GM23248 (cell line): ENCODE measurements at places on chromosomes 13 and 19. TPM values are rescaled to one million over a fixed set of nuclear protein-coding genes. Genes with fewer than 3 reads are reported as not detected.

GRCh38 chr13:50766013-50766412 is 77.5 kb downstream of the DLEU7 start:
- H3K27me3 ChIP-seq, result no peaks in the 10 kb centered on the region
- H3K4me1 ChIP-seq, result no peaks in the 10 kb centered on the region
- H3K27ac ChIP-seq, result no peak overlapping the region
- no peaks in the 10 kb centered on the region for H3K36me3 ChIP-seq
- DNase-seq, result peak; percentile 30
- no peak overlapping the region for H3K4me3 ChIP-seq

- no peaks in the 10 kb centered on the region for H3K27me3 ChIP-seq
- no peak overlapping the region for H3K27ac ChIP-seq
- no peak for DNase-seq
- H3K36me3 ChIP-seq, result no peaks in the 10 kb centered on the region
- H3K4me3 ChIP-seq, result no peak overlapping the region
These were observed 128.2 kb downstream of the PCDH9 start for GRCh38 chr13:67101730-67102467.

DNA sequence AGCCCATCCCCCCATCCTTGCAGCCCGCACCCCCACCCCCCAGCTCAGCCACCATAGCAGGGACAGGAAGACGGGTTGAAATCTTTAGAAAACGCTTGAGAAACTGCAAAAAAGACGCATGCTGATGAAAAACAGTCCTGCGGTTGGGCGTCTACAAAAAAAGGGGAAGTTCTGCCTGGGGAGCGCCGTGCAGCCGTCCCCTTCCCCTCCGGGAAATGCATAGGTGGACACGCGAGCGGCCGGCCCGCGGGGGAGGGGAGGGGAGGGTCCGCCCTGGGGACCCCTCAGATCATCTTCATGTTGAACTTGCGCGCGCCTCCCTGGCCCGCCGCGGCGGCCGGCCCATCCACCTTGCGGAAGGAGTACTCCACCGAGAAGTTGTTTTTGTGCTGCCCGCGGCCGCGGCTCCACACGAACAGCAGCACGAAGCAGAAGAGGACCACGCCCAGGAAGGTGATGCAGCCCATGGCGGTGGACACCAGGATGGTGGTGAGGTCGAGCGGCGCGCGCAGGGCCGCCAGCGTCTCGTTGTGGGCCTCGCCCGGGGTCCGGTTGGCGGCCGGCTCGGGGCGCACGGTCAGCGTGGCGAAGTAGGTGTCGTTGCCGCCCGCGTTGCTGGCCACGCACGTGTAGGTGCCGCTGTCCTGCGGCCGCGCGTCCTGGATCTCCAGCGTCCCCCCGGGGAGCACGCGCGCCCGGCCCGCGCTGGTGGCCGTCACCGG is 7.9 kb upstream of the PEAK3 start:
- DNase-seq, result peak; percentile 66
- peaks cover 9% of the 10 kb centered on the region; the same call in 1 of the 2 replicates for H3K4me1 ChIP-seq

- no peaks in the 10 kb centered on the region for H3K4me1 ChIP-seq
- no peak within 1 kb of the TSS for H3K27ac ChIP-seq
- H3K36me3 ChIP-seq, result no peaks in the 10 kb centered on the region
These were observed at the start of gene GJB6 for GRCh38 chr13:20231839-20232555. TSS of gene GJB6 (minus strand) at chr13:20232319. CDS start at chr13:20223480, 8,839 bp downstream.

Gene TINCR
- 0.19 TPM in 1 of 2 replicates, not detected in the other for polyA plus RNA-seq

GRCh38 chr13:41492432-41493260 is 35.3 kb downstream of the RGCC start:
- no peaks in the 10 kb centered on the region for H3K36me3 ChIP-seq
- H3K27me3 ChIP-seq, result no peaks in the 10 kb centered on the region
- H3K4me1 ChIP-seq, result peaks cover 5% of the 10 kb centered on the region
- no peak for DNase-seq

DNA sequence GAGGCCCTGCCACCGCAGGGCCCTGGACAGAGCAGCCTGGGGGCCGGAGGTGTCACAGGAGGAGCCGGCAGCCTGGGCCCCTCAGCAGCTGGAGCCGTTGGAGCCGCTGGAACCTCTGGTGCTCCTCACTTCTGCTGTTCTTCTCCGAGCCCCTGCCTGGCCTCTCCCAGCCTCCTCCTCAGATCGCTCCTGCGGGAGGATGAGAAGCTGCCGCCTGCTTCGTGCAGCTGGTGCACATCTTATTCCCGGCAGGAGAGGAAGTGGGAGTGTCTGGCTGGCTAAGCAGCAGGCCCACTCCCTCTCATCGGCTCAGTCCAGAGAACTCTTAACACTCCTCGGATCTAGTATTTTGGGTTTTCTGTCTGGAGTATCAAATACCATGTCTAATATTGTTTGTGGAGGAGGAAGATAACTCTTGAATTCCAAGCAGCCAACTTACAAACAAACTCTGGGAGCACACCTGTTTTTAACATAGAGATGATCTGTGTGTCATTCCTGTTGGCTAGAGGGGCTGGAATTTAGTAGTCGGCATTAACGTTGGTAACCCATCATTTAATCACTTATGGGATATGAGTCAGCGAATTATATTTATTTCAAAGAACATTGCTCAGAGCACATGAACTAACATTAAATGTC is 37.1 kb upstream of the RNF113B start:
- H3K4me1 ChIP-seq, result peaks cover 41% of the 10 kb centered on the region
- H3K27ac ChIP-seq, result peak overlapping the region; percentile 90
- H3K4me3 ChIP-seq, result peak overlapping the region; percentile 17; the same call in 1 of the 2 replicates
- H3K27me3 ChIP-seq, result no peaks in the 10 kb centered on the region
- H3K36me3 ChIP-seq, result 0 out of 2 replicates have a peak, but pooled peaks cover 7% of the 10 kb centered on the region

DNA sequence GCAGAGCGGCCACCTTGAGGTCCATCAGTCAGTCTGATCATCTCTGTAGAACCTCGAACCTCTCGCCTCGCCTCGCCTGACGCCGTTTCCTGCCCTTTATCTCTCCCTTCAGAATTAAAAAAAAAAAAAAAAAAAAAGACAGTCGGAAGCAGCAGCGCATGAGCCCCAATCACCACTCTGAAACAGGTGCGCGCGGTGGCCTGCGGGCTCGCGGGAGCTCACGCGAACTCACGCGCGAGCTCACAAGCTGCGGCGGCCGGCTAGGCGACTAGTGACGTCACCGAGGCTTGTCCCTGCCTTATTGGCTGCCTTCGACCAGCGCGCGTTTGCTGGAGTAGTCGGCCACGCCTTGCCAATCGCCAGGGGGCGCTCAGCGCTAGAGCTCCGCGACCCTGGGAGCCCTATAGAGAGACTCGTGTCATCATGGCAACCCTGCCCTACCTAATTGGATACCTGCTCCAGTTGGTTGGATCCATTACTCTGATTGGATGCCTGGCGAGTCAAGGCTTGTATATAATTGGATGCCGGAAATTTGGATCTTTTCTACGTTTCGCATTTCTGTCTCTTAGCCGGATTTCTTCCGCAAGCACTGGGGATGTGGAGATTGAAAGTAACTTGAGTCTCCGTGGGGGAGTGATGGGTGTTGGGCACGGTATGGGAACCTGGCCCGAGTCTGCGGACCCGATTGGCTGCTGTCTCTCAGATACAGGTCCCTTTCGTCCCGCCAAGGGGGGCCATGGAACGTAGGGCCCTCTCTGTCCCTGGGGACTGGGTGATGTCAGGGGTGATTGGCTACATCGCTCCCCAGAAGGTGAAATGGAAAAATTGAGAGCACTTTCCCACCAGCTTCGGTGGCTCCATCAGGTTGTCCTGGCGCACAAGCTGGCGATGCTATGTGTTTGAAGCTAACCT is 31.6 kb downstream of the SYT3 start:
- no peak overlapping the region for H3K4me3 ChIP-seq
- H3K27me3 ChIP-seq, result no peaks in the 10 kb centered on the region
- peak; percentile 73 for DNase-seq
- no peaks in the 10 kb centered on the region for H3K4me1 ChIP-seq
